ENCODE measurements at places on chromosomes 2 and 18. TPM values are rescaled to one million over a fixed set of nuclear protein-coding genes. Genes with fewer than 3 reads are reported as not detected.
A peak's percentile ranks its signal among the peaks of the same experiment; 100 is the strongest.

DNA sequence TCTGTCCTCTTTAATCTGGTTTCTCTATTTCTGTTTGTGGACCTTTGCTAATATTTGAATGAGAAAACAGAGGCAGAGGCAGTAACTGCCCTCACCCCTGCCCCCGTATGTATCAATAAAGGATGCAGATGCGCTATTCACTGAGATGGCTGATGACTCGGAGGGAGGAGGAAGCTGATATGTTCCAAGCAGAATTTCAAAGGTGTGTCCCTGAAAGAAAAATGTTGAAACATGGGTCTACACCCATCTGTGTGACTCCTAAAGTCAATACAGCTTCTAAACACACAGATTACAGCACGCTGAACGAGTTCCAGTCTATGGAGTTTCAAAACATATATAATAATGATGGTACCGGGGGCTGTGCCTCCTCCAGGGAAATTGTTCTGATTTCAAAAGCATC is 38.8 kb downstream of the EPHA4 start:
- no peak for DNase-seq

DNA sequence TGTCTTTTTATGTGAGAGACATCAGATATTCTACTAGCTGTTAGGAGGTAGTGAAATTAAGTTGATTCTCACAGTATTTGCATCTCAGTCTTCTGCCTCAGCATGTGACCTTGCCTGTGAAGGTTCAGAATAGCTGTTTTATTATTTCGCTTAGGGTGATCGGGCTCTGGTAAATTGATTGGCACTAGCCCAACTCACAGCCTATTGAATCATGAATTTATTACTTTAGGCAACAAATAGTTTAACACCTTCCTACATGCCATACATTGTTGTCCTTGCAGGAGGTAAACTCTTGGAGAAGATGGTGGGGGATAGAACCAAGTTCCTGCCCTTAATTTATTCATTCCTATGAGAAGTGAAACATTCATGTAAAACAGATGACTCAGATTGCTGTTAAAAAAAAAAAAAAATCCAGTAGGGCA is 101.9 kb downstream of the GPD2 start:
- DNase-seq = peak; percentile 6

DNA sequence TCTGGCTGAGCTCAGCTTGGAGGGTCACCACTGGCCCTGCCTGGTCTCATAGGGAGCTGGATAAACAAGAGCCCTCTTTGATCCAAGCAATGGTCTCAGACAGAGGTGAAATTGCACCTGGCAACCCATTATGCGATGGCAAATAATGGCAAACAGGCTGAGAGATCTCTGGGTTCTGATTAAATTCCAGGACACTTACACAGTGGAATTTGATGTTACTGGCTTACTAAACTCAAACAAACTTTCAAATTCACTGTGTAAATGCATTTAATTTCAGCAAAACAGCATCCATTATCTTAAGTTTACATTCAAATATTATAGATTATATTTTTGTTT is 19.5 kb upstream of the STAT4 start:
- no peak for DNase-seq

- no peak for DNase-seq
These were observed 116.0 kb downstream of the CELF4 start for GRCh38 chr18:37449618-37450017.

GRCh38 chr2:45551862-45552261 is 59.2 kb downstream of the SRBD1 start:
- DNase-seq = no peak

DNA sequence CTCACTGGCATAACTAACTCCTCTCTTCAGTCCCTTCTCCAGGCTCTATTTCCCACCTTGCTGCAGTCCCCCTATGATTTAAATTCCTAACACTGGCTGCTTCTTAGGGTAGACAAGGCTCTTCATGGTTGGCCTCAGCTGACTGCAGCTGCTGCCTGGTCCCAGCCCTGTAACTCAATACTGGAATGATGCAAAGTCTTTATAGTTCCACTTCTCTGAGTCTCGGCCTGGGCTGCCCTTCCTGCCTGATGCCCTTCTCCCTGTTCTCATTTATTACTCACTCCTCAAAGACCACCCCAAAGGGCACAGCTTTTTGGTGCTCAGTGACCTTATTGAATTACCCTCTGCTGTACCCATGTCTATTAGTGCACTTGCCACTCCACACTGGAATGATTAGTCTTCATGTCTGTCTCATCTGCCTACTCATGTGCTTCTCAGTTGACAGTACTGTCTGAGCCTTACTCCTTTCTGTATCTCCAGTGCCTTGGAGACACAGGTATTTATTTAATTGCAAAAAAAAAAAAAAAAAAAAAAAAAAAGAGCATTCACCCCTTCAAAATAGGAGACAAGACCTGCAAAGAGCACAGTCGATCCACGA is 199.4 kb upstream of the REV1 start:
- DNase-seq = peak; percentile 30

DNA sequence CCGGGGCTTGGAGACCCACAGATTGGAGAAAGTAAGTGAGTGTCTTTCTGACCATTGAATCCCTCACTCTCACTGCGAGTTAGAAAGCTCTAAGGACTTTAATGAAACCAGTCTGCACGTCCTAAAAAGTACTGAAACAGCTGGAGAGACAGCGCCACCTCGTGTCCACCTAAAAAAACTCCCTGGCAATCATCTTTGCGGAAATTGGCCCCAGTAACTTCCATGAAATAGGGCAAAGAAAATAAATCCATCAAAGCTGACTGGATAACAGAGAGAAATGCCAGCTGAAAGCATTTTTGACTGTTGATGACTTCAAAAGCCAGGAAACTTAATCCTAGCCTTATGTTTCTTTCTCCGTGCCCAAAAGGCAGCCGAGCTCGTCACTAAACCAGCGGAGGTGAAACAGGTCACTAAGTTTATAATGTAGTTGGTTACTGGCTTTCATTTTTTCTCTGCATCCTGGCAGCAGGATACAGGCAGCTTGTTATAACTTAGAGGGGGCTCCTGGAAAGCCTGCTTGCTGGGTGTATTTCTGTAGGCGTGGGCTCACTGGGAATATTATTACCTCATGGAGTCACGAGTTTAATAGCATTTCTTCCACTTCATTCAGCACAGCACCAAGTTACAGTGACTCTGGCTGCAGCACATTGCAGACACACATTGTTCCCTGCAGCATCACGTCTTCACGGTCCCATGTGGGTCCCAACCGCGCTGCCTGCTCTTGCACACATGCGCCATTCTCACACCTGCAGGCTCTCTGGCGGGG is 266.5 kb downstream of the HRH4 start:
- peak; percentile 94 for DNase-seq

The PPP1CB gene
- polyA plus RNA-seq = 183 TPM

The CABYR gene
- 3.3 TPM for polyA plus RNA-seq

The EFHD1 gene
- polyA plus RNA-seq = 12.8 TPM

GRCh38 chr2:18487106-18487913 is 73.1 kb downstream of the RDH14 start:
- DNase-seq = peak; percentile 52

DNA sequence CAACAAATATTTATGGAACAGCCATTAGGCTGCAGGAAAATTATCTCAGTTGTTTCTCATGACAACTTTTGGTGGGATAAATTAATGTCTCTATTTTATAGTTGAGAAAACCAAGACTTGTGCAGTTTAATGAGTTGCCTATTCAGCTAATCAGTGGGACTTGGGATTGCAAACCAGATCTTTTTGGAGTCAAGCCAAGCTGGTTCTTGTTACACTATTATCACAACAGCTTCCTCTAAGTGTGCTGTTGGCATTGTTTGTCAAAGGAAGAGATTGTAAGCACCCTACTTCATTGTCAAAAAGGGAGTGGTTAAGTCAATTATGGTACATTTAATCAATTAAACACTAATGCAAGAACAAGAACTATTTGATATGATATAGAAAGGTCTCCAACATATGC is 119.2 kb downstream of the PAX3 start:
- no peak for DNase-seq

DNA sequence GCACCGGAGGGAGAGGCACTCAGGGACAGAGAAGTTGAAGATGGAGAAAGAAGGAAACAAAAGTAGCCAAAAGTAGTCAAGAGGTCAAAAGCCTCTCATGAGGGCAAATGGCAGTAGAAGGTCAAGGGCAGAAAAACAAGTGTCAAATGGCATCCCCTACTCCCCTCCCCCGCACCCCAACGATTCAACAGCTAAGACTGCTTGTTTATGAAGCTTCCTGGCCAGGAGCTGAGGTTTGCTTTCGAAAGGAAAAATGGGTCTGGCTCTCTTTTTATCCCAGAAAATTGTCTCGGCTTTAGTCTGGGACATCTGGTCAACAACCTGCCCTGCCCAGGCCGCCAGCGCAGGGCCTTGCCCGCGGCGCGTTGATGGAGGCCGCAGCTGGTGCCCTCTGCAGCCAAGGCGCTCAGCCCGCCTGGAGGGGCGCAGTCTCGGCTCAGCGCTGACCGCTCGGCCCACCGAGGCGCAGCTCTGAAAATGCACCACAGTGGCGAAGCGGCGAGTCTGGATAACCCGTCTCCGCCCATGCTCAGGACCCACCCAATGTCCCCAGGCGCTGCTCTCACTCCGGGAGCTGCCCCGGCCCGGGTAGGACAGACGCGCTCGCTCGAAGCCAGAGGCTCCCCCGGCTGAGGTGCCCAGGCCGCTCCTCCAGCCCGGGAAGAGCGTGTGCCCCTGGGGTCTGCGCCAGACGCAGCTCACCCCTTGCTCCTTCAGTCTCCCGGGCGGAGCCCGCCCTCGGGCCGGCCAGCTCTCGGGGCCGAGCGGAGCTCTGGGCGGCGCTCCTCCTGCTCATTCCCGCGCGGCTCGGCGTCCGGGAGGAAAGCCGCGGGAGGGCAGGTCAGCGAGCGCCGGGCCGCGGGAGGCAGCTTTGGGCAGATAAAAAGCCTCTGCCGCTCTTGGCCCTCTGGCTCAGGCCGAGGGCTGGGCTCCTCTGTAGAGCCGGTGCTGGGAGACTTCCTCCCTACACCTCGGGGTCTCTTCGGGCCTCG is 1.8 kb upstream of the TBR1 start:
- peak; percentile 33 for DNase-seq

DNA sequence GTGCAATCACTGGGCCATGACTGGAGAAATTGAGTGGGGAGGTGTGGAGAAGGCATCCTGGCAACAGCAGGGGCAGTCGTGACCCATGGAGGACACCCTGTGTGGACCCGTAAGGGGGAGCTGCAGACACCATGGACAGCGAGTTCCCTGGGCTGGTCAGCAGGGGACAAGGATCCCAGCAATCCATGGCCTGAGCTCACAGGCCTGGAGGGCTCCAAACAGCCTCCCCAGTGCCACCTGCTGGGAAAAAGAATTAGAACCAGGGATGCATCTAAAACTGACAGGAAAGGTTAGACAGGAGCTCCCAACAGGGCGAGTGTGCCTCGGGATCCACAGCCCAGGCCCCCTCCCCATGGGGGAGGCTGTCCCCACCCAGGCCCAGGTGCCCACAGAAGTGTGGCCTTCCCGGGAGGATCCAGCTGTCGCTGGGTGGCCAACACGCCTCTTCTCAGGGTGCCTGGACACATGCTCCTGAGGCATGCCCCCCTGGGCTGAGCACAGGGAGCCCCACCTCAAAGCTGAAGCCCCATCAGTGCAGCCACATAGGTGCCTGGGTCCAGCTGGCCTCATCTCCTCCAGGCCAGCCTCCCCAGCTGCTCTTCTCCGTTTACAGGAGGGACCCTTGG is 20.5 kb upstream of the KIF1A start:
- peak; percentile 38 for DNase-seq

The CCDC68 gene
- 0.81 TPM for polyA plus RNA-seq

The NEU2 gene
- polyA plus RNA-seq = not detected

GRCh38 chr2:238406221-238406997 is 20.3 kb upstream of the ASB1 start:
- DNase-seq = no peak

The FAM168B gene
- 60.9 TPM for polyA plus RNA-seq

GRCh38 chr2:171706152-171706803 is 19.0 kb downstream of the DYNC1I2 start:
- DNase-seq = no peak

The TMEM198 gene
- polyA plus RNA-seq = 2.4 TPM

GRCh38 chr2:77005522-77005921 is 516.7 kb downstream of the LRRTM4 start:
- no peak for DNase-seq

DNA sequence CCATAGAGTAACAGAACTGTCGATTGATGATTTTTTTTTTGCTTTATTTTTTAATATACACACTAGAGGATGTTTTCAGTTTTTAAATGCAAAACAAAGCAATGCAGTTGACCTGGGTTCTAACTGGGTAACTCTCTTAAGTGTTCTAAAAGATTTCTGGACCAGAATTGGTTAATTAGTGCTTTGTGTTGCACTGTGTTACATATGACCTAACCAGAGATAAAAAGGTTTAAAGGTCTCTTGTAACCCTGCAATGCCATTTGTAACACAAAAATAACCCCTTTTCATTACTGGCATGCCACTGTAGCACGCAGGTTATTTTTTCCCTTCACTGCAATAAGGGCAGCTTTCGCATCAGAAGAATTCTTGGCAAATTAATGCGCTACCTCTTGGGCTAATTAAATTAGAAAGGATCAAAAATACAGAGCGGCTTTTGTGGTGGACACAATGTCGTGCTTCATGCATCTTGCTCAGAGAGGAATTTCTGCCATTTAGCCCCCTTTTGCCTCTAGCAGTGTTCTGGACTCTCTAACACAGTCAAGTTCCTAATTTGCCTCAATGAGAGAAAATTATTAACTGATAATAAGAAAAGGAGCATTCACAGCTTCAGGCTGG is 250.8 kb upstream of the ZEB2 start:
- no peak for DNase-seq

- peak; percentile 22 for DNase-seq
These were observed 19.5 kb upstream of the TMEM163 start for GRCh38 chr2:134738141-134738870.

DNA sequence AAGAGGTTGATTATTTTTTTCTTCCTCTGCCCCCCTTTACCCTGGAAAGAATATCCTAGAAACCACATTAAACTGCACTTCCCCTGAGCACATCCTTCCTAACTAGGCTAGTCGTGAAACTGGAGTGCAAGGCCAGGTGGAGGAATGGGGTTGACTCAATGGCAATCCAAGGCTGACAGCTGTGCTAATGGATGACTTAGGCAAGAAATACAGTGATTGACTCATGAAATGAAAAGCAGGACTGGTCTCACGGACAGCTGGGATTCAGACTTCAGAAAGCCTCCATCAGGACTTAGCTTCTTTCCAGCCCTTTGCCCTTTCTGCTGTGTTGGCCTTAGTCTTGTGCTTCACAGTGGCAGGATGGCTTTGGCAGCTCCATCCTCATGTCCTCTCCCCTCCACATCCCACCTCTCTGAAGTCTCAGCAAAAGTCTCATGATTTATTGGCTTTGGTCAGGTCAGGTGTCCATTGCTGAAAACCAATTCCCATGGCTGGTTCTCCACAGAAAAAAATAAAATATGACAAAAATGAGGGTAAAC is 33.8 kb downstream of the INSIG2 start:
- DNase-seq = no peak

GRCh38 chr2:234399451-234400246 is 97.2 kb downstream of the ARL4C start:
- DNase-seq = no peak

Data from muscle of back (tissue), 13 donors.